ENCODE measurements at places on chromosomes 6 and 20. TPM values are rescaled to one million over a fixed set of nuclear protein-coding genes. Genes with fewer than 3 reads are reported as not detected.

DNA sequence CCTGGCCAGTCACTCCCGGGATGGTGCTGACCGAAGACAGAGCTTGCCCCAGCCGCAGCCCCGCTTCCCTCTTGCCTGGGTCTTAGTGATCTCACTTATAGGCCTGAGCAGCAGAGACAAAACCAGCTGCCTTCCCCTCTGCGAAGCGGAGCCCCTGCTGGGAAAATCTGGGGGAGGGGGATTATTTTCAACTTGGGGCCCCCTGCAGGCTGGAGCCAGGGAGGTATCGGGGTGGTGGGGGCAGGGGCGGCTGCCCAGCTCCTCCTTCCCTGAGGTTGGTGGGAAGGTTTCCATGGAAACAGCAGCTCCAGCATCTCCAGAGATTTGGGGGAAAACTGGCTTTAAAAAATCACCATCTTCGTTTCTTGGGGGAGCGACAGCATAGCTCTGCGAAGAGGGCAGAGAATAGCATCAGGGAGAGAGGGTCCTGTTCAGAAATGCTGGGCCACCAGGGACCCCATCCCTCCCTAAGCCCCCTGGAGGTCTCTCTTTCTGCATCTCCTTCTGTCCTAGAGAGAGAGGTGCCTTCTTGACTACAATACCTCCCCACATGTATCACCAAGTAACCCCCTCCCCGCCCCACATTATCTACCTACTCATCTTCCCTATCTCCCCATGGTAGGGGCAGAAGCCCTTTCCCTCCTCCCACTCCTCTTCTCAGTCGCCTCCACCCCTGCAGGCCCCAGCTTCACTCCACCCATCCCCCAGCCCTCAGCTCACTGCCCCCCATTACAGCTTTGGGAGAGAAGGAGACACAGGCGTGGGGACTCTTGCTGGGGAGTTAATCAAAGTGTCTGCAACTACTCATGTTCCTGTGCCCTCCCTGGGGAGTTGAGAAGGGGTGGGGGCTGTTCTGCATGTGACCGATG, 88.4 kb upstream of the CCDC167 start:
- no peak for DNase-seq

The ULBP3 gene
- total RNA-seq: 11.1 TPM

- no peak for DNase-seq
Observed at GRCh38 chr20:58090161-58090560, 138.3 kb downstream of the ANKRD60 start.

The PARD6B gene
- 8.2 TPM for total RNA-seq

The MAS1 gene
- not detected for total RNA-seq

DNA sequence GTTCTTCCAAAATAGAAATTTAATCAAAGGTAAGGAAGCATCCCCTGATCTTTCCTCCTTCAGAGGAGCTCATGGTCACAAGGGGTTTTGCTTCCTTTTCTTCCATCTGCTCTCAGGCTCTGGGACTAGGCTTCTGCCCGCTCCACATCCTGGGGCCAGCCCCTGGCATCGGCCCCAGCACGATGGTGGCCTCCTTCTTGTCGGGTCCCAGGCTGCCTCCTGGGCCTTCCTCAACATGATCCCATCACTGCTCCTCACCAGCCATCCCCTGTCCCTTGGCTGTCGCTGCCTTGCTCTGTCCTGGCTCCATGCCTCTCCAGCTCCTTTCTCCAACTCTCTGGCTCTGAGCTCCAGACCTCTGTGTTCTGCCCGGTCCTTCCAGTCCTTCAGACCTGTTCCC, 4.1 kb downstream of the PHACTR3 start:
- DNase-seq: no peak
